A172 (cell line): ENCODE measurements at places on chromosomes 12 and 14. TPM values are rescaled to one million over a fixed set of nuclear protein-coding genes. Genes with fewer than 3 reads are reported as not detected.

DNA sequence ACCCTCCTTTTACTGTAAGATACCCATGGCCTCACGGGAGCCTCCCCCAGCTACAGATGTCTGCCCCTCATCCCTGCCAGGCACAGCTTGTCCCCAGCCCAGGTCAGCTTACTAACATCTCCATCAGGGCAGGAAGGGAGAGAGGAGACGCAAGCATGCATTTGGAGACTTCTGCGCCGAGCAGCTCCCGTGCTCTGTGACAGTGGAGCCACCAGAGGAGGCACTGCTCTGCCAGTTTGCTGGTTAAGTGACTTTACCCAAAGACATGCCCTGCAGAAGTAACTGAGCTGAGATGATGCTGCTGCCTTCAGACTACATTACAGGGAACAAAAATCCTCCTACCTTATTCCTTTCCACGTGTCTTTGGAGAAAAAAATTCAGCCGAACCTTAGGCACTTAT, 133.4 kb downstream of the ESRRB start:
- DNase-seq: no peak

- no peak for DNase-seq
These were observed 23.4 kb downstream of the KIF26A start for GRCh38 chr14:104161602-104162367.

DNA sequence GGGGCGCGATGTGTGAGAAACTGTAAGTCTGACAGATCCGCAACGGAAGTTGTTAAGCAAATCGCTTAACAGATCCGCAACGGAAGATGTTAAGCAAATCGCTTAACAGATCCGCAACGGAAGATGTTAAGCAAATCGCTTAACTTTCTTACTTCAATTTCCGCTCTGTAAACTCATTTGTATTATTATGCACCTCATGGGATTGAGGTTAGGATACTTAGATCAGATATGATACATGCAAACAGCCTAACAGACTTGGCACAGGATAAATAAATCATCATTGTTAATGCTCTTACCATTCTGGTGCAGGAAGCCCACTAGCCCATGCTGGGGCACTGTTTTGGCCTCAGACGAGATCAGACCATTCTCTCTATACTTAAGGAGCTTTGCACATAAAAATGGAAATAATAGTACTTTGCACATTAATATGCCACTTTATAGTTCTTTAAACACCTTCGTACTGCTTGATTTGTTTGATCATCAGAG, 399 bp downstream of the NCAPD2 start:
- no peak for DNase-seq

GRCh38 chr12:9701380-9702154, 31.3 kb downstream of the CLECL1 start:
- no peak for DNase-seq

DNA sequence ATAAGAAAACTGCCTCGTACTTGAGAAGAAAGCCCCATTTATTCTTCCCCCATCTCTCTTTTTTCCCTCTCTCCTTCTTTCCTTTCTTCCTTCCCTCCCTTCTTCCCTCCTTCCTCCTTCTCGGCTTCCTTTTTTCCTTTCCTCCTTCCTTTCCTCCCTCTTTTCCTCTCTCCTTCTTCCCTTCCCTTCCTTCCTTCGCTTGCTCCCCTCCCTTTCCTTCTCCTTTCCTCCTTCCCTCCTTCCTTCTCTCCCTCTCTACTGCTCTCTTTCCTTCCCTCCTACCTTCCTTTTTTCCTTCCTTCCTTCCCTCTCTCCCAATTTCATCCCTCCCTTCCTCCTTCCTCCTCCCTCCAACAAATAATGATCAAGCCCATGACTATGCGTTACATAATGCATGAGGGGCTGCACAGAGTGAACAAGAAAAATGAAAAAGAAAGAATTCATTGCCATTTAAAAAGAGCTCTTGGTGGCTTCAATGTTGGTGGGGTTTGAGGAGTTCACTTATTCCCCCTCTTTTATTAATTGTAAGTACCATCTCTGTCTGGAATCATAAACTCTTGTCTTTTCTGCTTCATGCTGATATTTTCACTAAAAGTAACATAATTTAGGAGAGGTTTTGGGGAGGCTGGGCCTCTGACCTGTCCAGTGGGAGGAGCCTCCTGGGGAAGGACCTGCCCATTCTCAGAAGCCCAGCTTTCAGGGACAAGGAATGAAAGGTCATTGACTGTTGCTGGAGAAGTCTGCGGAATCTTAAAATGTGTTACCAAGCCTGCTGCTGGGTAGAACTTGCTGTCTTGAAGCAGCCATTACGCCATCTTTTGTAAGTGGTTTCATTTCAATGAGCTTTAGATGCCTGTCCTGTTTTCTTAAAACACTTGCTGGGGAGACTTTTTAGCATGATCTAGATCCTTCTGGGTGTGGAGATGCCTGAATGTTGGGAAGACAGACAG, 144.3 kb downstream of the CHST11 start:
- no peak for DNase-seq

DNA sequence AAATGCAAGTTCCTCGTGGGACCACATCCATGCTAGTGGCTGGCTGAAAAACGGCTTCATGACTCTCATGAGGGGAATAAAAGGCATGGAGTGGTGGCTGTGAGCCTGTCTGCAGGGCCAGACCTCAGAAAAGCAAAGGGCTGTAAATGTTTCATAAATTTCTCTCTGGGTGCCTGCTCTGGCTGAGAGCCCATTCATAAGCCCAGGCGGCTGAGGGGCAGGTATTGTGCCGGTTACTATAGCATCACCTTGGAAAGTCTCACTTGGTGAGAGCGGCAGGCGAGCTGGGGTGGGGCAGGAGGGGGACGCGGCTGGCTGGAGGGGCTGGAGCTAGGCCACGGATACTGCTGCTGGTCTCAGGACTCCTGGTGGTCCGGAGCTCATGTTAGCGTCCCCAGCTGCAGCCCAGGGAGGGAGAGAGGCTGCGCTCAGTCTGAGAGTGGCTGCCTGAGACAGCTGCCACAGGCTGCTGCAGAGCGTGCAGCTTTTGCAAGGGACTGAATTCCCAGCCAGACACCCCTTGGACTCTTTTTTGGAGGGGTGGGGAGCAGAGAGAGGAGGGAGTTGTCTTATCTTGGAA, at the start of gene SLC17A8:
Gene SLC17A8, plus strand, starts transcription at position 431 of the 580 bp plus-strand sequence. CDS start 318 bp downstream, outside the sequence.
- no peak for DNase-seq

SERPINA9 gene
- total RNA-seq: 0.34 TPM in 1 of 2 replicates, not detected in the other

CACNB3 gene
- total RNA-seq: 11.7 and 20.4 TPM in 2 replicates

SLC22A17 gene
- 10.3 and 11.6 TPM in 2 replicates for total RNA-seq
